Esophagus muscularis mucosa (tissue), 4 donors: ENCODE measurements at places on chromosomes 13 and 19. TPM values are rescaled to one million over a fixed set of nuclear protein-coding genes. Genes with fewer than 3 reads are reported as not detected.

DNA sequence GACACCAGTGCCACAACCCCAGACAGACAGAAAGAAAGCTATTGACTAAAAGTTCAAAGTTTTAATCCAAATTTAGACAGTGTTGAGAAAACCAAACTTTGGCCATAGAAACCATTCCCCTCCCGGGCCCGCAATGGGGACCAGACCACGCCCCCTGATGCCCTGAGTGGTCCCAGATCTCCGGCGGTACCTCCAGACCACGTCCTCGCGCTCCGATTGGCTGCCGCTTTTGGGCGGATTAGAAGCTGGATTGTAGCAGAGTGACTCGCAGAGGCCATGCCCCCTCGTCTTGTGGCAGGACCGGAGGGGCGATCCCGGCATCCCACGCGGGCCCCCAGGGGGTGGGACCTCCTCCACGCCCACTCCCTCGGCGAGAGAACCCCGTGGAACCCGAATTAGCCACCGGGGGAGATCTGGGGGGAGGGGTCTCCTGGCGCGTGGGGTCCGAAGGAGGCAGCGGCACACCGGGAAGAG, 797 bp upstream of the HSD17B14 start:
- peaks cover 27% of the 10 kb centered on the region for H3K4me1 ChIP-seq
- H3K36me3 ChIP-seq = peaks cover 38% of the 10 kb centered on the region
- H3K27me3 ChIP-seq = no peaks in the 10 kb centered on the region

GRCh38 chr13:50588491-50589130, 254.9 kb downstream of the DLEU7 start:
- H3K4me1 ChIP-seq = no peaks in the 10 kb centered on the region
- H3K27me3 ChIP-seq = no peaks in the 10 kb centered on the region
- no peaks in the 10 kb centered on the region for H3K36me3 ChIP-seq
- no peak for DNase-seq
- H3K4me3 ChIP-seq = no peak overlapping the region

- no peak overlapping the region for H3K27ac ChIP-seq
- no peaks in the 10 kb centered on the region for H3K27me3 ChIP-seq
- no peaks in the 10 kb centered on the region for H3K36me3 ChIP-seq
- DNase-seq = no peak
- no peak overlapping the region for H3K4me3 ChIP-seq
Measured at GRCh38 chr19:9711815-9712214, 36.9 kb upstream of the ZNF562 start.

DNA sequence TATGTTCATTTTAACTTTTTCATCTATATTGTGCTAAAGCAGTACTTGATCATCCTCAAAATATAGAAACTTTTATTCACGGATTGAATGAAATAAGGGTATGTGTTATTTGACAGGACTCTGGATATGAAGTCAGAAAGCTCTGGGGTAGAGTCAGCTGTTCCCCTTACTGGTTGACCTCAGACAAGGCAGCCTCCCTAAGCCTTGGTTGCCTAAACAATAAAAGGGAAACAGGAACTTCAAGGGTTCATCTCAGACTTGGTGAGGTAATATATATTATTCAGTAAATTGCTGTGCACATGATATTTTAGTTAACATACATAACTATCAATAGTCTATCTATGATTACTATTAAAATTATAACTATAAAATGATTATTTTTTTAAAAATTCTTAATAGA, 13.6 kb downstream of the POLR1D start:
- no peaks in the 10 kb centered on the region for H3K27me3 ChIP-seq
- no peak for DNase-seq
- H3K4me3 ChIP-seq = no peak overlapping the region
- H3K4me1 ChIP-seq = peaks cover 73% of the 10 kb centered on the region
- H3K36me3 ChIP-seq = no peaks in the 10 kb centered on the region

GRCh38 chr13:97757807-97758206, 195.7 kb upstream of the IPO5 start:
- H3K27me3 ChIP-seq = no peaks in the 10 kb centered on the region
- peak; percentile 57 for DNase-seq
- H3K36me3 ChIP-seq = no peaks in the 10 kb centered on the region
- H3K4me3 ChIP-seq = no peak overlapping the region
- H3K4me1 ChIP-seq = no peaks in the 10 kb centered on the region
- H3K27ac ChIP-seq = no peak overlapping the region

DNA sequence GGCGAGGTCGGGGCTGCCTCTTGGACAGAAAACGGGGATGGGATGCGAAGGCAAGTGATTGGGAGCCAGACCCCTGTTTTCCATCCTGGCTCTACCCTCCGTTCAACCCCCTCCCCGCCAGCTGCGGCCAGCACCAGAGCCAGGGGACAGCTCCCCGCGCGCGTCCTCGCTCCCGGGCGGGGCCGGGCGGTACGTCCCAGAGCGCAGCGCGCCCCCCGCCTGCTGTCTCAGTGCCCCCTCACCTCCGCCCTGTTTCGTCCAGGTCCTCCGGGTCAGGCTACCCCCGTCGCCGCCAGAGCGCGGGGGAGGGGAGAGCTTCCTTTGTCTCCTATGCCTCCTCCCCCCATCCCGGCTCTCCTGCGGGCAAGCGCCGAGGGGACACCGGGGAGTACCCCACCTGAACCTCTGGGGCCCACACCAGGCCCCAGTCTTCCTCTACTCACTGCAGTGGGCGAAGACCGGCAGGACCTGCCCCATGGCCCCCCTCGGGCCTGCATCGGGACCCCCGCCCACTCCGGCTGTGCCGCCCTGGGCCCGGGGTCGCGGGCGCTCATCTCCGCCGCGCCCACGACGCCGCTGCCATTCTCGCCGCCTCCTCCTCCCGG, 396 bp downstream of the RTN2 start:
- H3K4me1 ChIP-seq = peaks cover 64% of the 10 kb centered on the region
- no peak for DNase-seq
- peak overlapping the region; percentile 82 for H3K4me3 ChIP-seq

Gene KCTD4
- total RNA-seq = not detected

Gene GPR32
- total RNA-seq = not detected

Gene KASH5
- total RNA-seq = not detected

Gene TPTE2
- not detected for total RNA-seq
